Activated CD4-positive, alpha-beta T cell treated with anti-CD3 and anti-CD28 coated beads, Interleukin-2, amount 50 U/mL, for 1 hour (primary cell): ENCODE measurements at places on chromosomes 13 and 19.

DNA sequence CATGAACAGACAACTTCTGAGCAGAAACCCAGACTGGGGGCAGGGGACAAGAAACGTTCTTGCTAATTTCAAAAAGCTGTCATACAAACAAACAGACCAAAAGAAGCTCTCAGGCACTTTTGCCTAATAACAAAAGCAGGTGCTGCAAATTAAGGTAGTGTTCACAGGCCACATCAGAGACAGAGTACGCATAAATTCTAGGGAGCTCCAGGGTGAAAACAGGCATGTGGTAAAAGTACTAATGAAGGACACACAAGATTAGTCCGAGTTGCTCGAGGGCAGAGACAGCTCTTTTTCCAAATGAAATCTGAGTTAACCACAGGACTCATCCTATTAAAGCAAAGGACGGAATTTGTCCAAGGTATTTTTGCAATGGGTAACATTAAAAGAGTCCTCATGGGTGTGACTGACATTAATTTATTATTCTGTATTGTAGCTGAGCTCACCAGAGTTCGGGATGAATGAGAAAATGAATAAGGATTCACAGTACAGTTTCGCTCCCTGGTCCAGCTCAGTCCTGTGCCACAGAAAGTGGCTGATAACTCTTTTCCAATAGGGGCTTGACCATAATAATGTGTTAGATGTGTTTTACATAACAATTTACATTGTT is 197.3 kb downstream of the LHFPL6 start:
- DNase-seq = no peak

- no peak for DNase-seq
Observed at GRCh38 chr19:40392894-40393517, 3.0 kb upstream of the HIPK4 start.

DNA sequence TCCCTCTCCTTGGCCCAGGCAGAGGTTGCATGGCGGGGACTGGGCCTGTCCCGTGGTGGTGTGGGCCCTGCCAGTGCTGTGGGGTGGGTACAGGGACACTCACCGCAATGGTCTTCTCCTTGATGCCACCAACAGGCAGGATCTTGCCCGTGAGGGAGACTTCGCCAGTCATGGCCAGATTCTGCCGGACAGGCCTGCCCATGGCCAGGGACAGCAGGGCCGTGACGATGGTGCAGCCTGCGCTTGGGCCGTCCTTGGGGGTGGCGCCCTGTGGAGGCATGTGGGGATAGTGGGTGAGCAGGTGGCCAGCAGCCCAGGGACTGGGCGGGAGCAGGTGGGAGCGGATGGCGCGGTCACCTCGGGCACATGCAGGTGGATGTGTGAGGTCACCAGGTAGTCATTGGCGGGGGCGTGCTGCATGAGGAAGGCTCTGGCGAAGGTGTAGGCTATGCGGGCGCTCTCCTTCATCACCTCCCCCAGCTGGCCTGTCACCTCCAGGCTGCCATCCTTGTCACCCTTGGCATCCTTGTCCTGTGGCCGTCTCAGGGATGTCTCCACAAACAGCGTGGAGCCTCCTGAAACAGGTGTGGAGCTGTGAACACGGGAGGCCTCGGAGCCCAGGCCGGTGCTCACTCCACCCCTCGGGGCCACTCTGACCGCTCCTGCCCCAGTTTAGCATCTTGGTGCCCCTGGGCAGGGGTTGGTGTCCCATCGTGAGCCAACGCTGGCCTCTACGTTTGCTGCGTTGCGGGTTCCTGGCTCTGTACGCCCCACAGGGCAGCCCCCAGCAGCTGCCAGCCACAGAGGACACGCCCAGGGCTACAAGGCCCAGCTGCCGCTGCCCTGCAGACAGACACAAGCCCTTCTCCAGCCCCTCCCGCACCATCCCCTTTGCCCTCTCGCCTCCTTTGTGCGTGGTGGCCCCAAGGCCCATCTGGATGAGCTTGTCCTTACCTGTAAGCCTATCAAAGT is 3.4 kb downstream of the RPL36 start:
- no peak for DNase-seq

DNA sequence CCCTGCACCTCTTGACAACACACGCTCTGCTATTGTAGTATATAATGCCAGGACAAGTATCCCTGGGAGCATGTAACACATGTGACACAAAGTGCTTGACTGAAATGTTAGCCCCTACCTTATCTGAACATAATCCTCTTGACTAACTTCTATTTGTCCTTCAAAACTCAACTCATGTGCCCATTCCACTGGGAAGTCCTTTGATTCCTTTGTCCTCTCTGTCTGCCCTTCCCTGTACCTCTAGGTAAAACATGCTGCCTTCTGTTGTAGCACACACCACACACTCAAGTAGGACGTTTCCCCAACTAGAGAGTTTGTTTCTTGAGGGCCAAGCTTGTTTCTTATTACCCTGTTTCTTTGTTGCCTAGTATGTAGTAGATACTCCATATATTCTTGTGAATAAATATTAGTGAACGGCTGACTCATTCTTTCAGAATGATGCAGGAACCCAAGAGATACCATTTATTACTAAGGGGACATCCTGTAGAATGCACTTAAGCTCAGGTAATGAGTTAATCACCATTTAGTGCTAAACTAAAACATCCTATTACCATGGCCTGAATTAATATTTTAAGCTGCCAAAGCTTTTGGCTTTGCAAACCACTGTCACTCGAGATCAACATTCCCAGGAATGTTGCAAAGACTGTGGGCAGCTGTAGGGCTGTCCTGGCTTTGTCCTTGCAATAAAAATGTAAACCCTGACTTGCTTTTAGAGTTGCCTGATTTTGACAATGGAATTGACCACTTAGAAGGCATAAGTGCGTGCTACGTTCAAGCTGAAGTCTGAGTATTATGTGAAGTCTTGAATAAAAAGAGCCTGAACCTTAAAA is 313.4 kb downstream of the COG6 start:
- no peak for DNase-seq

DNA sequence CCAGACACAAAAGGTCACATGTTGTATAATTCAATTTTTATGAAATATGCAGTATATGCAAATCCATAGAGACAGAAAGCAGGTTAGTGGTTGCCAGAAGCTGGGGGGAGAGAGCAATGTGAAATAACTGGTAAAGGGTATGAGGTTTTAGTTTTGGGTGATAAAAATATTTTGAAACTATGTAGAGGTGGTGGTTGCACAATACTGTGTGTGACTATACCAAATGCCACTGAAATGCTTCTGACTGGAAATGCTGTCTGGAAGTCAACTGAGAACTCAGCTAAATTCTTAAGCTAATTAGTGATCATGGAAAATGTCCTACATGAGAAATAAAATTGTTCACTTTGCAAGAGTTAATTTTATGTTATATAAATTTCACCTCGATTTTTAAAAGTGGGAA is 65.3 kb upstream of the RXFP2 start:
- no peak for DNase-seq

DNA sequence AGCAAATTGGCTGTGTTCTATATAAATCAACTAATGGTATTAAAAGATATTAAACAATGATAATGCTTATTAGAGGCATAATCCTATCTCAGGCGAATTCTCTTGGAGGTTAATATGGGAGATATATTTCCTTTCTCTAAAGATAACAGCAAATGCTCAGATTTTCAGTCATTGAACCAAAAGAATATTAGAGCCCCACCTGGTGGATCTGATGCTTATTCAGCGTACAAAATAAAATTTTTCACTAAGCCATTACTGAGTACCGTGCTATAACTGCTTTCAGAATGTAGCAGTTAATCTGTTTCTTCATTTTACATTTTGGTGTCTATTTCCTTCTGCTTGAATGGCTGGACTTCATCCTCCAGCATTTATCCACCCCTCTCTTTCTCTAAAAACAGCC is 143.3 kb upstream of the IPO5 start:
- no peak for DNase-seq

GRCh38 chr19:2582984-2583956 is 107.3 kb downstream of the GADD45B start:
- DNase-seq = no peak

DNA sequence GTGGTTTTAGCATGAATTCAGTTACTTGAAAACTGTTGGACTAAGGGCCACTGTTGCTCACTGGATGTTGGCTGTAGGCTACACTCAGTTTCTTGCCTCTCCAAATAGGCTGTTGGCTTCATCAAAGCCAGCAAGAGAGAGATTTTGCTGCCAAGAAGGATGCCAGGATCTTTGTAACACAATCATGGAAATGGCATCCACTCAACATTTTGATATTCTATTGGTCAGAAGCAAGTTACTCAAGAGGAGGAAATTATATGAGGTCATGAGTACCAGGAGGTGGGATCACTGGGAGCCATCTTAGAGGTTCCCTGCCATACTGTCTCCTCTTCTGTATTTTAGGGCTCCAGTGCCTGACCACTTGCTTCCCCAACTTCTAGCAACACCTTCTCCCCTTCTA is 30.6 kb downstream of the SYDE1 start:
- no peak for DNase-seq

DNA sequence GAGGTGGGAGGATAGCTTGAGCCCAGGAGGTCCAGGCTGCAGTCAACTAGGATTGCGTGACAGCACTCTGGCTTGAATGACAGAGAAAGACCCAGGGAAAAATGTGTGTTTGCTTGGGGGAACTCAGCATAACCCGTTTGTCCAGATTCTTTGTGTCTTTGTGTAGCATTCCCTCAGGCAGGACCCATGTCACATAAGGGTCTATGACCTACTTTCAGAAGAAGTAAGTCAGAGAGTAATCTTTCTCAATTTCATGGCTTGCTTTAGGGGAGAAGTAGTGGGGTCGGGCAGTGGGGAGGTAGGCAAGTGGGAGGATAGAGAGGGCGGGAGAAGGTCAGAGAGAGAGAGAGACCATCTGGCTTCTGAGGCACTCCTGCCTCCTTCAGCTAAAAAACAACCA is 11.9 kb upstream of the PSPC1 start:
- DNase-seq = no peak

DNA sequence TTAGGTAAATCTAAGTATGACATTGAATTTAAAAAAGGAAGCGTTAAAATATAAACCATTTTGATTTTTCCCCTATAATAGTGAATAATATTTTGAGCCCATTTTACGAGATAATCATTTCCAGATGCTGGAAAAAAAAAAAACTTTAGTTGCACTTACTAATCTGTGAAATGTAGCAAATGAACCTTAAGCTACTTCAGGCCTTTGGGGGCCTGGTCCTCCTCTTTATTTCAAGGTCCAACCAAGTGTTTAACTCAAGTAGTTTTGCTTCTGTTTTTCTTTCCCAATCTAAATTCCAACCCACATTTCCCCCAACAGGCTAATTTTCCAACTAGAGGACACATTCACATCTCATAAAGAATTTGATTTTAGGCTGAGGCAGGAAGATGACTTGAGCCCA is 101.2 kb downstream of the TNFRSF19 start:
- DNase-seq = no peak

DNA sequence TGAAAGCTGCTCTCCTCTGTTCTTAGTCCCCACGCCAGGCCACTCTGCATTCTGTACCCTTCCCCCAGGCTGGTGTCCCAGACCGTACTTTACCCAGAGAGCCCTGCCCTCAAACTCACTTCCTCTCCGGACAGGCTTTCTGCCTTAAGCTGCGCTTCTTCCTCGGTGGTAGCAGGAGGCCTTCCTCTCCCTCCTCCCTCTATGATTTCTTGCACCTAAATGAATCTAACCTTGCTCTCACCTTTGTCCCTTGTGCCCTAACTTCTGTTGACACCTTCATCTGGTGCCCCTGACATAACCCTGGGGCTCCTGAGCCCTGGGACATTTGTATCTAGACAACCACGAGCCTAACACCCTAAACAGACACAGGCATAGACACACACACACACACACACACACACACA is 29.6 kb upstream of the CEACAM21 start:
- DNase-seq = peak; percentile 18

DNA sequence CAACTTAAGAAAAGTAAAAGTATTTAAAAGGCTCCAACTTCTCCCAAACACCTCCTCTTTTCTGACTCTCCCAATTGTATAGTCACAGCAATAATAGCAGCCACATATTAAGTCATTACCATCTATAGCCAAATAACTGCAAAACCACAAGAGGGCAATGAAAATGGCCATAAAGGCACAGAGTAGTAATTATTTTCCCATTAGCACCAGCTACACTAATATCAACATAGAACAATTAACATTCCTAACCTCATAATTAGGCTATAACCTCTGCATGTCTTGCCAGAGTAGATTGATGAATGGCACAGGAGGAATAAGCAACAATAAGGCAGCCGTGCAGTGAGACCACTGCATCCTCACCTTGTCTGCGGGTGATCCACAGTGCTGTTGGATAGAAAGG is 226.4 kb upstream of the SERP2 start:
- no peak for DNase-seq

- DNase-seq = no peak
Observed at GRCh38 chr13:22009500-22009899, 338.6 kb downstream of the FGF9 start.
